NCI-H2029 (cell line): ENCODE measurements at places on chromosomes 1 and 21.

GRCh38 chr1:18347559-18347958, 133.2 kb upstream of the KLHDC7A start:
- DNase-seq = no peak

DNA sequence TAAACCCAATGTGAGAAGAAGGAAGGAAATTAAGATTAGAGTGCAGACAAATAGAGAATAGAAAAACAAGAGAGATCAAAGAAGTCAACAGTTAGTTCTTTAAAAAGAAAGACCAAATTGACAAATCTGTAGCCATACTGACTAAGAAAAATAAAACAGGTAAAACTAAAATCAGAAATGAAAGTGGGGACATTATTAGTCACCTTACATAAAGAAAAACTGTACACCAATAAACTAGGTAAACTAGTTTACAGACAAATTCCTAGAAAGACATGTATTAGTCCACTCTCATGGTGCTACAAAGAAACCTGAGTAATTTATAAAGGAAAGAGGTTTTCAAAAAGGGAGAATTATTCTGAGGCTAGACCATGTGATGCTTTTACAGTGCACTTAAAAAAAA, 22.3 kb downstream of the BLZF1 start:
- no peak for DNase-seq

DNA sequence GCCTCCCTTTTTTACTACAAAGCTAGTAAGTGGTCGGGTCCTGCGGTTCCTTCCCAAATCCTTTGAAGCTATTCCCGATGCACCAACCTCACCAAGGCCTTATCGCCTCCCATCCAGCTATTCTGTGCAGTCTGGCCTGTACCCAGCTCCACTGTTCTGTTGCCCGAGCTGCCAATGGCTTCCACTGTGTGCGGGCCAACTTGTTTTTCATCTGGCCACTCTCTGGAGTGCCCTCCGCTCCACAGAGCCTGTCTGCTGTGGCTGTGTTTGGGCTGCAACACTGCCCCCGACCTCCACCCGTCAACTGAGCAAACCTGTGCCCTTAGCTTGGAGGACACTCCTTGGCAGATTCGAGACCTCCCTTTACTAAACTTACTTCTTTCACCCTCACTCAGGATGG, 125.0 kb downstream of the KIAA0319L start:
- DNase-seq = no peak

DNA sequence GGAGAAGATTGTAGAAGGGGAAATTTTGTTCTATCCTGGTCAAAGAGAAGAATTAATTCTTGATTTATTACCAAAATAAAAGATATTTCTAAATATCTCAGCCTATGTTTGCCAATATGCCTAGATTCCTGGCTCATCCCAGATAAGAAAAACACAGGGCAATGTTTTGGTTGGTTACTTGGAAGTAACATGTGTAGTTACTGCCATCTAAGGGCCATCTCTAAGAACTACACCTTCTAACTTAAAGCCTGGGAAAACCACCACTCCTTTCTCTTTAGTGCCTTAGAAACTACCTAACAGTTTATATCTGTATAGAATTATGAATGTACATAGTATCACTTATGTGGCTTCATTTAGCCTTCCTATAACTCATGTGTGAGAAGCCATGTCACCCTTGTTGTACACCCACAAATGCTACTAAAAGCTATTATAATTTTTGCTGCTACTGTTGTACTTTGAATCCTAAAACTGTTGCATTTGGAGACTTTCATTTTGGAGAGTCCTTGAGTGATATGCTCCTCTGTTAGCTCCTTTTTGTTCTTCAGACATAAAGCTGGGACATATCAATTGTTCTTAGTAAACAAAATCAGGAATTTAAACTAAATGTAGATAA, 4.5 kb downstream of the AIM2 start:
- DNase-seq = peak; percentile 50

- no peak for DNase-seq
These were observed 42.6 kb upstream of the CTPS1 start for GRCh38 chr1:40936931-40937339.

DNA sequence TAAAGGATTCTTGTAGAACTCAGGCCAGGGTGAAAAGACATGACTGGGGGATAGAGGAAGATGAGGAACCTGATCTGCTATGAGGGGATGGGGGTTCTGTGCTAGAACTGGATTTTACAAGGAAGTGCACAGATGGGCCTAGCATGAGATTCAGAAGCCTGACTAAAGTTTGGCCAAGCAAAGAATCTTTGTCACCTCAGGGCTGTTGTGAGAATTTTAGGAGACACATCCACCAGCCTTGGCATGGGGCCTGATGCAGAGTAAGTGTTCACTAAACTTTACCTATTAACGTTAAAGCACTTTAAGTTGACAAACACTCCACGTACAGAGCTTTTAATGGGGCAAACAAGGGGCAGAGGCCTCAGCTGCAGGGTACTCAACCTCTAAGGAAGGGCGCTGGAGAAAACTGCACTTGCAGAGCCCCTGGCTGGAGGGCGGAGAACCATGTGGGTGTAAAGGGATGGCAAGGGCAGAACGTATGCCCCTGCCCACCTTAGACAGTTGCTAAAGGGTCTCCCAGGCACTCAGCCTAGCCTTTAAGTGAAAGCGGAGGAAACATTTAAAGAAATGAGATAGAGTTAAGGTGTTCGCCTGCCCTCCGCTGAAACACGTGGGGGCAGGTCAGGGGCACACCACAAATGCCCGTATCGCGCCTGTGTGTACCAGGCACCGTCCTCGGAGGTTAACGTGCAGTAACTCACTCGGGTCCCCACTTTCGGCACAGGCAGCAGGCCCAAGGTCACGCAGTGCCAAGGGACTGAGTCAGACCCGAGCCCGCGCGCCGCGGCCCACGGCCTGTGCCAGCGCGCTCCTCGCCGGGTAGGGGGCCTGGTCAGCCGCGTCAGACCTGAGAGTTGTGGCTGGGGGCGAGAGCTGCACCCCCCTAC, 990 bp upstream of the MRPS6 start:
- no peak for DNase-seq

DNA sequence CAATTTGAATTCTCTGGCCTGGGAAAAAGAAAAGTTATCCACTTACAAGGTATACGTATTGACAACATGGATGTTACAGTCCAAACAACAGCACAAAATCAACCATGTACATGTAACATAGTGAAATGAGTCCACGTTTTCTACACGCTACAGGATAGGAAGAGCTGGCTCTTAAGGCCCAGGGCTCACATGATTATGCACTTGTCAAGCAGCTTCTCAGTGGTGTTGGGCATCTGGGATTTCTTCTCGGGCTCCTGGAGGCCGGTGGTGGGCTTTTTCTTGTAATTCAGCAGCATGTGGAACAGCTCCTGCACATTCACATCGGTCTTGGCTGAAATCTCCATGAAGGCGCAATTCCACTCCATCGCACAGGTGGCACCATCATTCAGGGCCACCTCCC, 4.0 kb downstream of the DIRAS3 start:
- DNase-seq = no peak

DNA sequence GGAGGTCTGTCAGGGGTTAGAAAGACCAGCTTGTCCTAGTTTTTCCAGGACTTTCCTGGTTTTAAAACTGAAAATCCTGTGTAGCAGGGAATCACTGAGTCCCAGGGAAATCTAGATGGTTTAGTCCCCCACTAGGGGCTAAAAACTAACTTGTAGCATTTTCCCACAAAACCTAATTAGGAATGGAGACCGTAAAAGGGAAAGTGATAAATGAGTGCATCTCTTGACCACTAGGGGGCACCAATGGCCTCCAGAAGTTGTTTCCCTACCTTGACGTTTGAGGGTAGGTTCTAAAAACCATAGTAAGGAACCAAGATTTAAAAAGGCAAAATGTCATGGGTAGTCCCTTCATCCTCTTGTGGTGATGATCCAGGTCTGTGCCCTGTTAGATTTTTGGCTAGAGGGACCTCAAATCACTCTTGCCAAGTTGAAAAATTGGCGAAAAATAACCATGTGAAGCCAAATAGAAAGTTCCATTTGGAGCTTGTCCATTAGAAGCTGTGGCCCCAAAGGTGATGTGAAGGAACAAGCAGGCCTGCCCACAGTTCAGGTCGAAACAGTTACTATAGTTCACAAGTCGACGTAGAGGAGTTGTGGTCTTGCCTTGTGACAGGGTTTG, 24.5 kb downstream of the CLIC6 start:
- peak; percentile 61 for DNase-seq

DNA sequence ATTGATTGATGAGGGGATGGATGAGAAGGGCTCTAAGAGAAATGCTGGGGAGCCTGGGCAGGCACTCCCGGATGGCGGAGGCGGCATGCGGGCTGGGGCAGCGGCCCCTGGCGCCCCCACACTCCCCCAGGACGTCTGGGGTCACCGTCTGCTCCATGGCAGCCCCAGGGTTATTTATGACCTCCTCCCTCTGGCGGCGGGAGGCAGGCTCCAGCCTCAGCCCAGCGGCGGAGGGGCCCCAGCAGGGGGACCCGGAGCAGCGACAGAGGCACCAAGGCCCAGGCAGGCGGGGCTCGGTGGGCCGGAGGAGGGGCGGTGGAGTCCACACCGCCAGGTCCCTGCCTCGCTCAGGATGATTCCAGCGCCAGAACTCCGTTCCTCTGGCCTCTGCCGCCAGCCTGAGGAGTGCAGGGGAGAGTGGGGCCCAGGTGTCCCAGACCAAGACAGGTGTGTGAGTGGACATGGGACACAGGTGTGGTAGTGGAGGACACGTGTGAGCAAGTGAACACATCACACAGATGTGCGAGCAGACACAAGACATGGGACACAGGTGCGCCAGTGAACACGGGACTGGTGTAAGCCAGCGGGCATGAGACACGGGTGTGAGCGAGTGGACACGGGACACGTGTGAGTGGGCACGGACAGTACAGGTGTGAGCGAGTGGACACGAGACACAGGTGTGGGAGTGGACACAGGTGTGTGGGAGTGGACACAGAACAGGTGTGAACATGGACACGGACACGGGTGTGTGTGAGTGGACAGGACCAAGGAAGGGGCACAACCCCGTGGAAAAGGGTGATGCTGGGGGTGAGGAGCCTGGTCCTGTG, 2.5 kb upstream of the SAMD11 start:
- peak; percentile 47 for DNase-seq

DNA sequence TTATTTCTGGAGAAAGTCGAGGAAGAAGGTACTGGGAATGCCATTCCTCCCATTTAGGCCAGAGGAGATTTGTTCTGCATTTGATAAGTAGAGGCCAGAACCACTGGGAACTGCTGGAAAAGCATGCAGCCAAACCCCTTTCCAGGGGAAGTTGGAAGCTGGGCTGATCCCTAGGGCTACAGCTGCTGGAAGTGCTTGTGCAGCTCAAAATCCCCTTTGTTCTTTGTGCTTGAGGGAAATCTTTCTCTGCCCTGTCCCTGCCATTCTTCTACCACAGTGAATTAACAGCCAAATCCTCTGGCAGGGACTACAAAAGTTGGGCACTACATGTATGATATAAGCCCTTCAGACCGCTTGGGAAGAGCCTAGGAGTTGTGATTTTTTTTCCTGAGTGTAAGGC, 734.1 kb downstream of the LRRIQ3 start:
- no peak for DNase-seq

- DNase-seq = peak; percentile 81
These were observed at the start of gene C2CD4D for GRCh38 chr1:151839457-151840403. C2CD4D (minus strand) TSS chr1:151839820; CDS start chr1:151838989, 831 bp downstream.

DNA sequence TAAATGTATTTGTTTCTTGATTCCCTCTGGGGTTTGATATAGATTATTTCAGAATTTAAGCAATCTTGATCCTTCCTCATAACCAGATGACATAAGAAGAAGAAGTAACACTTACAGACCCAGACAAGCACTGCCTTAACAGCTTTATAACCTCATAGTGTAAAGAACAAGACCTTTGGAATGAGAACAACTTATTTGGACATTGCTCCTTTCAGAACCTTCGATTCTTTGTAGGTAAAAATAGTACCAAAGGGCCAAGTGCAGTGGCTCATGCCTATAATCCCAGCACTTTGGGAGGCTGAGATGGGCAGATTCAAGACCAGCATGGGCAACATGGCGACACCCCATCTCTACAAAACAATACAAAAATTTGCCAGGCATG, 15.0 kb downstream of the TM2D1 start:
- no peak for DNase-seq

GRCh38 chr1:248316796-248317195, 7.6 kb downstream of the OR2M7 start:
- DNase-seq = no peak

DNA sequence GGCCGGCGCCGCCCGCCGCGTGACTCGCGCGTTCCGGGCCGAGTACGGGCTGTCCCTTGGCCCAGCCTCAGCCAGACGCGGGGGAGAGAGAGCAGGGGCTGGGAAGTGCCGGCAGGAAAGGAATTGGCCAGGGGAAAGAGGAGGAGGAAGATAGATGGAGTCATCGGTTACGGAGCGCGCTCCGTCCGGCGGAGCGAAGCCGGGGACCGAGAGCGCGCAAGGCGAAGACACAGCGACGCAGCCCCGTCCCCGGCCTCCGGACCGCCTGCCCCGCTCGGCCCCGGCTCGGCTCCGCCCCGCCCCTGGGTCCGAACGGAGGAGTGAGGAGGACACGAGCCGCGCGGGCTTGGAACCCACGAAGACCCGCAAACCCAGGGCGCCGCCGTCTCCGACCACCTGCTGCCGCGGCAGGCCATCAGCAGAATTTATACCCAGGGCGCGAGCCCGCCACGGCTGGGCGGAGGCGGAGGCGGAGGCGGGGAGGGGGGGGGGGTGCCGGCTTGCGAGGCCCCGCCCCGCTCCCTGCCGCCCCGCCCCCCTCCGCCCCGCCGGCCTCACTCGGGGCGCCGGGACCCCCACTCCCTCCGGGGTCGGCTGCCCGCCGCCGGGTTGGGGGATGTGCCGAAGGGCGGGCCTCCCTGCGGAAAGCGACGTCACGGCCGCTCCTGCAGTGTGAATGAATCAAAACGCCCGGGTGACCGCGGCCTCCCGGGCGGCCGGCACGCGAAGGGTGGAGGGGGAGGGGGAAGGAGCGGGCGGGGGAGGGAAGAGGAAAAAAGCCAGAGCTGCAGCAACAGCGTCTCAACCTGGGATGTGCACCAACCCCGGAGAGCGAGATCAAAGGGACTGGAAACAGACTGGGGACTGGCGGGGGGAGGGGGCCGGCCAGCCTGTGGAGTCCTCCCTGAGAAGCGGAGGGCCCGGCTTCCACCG, at the start of gene LHX4:
TSS of gene LHX4 (plus strand) at position 782 of the 933 bp plus-strand sequence. CDS start 266 bp downstream, outside the sequence.
- no peak for DNase-seq

GRCh38 chr1:159250638-159251216, 46.1 kb downstream of the ACKR1 start:
- DNase-seq = no peak

DNA sequence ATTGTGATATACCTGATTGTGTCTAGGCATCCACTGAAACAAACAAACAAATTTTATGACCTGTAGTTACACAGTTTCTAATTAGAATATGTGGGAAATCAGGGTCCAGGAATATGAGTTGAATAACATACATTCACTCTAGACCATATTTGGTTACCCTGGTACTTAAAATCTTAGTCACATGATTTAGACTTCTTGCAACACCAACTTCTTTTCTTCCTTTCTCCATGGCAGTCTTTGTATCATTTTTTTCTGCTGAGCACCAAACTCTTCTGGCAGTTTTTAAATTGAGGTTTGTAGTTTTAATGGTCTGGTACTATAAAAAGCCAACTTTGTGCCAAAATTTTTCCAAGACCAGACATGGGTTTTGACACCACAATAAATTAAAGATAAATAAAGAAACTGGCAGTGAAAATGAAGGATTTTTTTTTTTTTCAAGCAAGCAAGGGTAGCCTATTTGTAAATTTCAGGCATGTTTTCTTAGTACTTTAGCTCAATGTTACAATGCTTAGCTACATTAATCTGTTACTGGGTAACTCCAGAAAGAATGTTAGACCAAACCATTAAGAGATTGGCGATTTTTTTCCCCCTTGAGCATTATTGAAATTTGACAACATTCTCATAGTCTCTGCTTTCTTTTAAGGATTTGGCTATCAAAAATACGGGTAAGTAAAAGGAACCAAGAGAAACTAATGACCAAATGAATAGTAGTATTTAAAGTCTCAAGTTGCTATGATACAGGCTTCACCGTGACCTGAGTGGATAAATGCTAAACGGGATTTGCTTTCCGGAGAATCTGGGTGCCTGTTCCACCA, 108.5 kb downstream of the NFIA start:
- DNase-seq = no peak
